ENCODE measurements at places on chromosomes 2 and 18.

DNA sequence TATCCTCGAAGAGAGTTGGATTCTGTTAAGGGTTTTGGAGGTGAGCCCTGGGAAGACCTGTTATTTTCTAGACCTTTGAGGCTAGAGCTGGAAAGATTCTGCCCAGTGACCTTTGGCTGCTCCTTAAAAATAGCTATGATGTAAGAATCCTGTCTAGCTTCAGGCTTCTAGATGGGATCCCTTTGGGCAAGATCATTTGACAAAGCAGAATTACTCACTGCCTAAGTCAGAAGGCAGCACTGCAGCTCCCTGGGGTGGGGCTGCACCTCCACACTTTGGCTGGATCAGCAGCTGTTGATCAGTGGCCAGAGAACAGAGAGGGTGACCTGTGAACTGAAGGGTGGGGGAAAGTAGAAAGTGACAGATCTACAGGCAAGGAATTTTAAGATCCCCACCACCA lies 103.8 kb downstream of the ASAP2 start:
- no peak for DNase-seq

- no peak for DNase-seq
These were observed 17.3 kb upstream of the LDLRAD4 start for GRCh38 chr18:13201292-13201691.

DNA sequence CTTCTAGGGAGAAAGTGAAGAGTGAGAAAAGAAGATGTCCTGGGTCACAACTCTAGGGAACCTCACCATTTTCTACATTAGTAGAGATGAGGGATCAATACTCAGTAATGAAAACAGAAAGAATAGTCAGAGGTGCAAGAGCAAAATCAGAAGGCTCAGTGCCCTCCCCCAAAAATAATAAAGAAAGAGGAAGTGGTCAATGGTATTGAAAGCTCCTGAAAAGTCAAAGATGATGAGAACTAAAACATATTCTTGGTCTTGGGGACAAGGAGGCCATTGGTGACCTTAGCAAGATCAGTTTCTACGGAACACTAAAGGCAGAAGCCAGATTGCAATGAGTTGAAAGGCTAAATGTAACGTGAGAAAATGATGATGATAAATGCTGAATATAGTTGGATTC lies 24.5 kb upstream of the MYO1B start:
- DNase-seq: no peak

DNA sequence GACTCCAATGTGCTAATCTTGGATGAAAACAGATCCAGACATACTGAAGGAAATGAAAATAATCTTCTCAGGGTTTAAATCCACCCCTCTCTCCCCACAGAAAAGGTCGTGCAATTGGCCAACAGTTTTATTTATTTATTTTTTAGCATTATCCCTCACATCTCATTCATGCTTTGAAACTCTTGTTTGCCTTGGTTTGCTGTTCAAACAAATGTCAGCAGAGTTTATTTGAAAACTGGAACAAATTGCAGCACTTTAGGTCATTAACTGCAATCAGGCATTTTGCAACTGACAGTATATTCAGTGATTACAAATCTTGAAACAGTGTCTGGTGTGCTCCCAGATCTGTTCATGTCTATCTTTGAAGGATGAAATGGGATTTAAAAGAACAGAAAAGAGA lies 220.6 kb downstream of the SLC4A10 start:
- DNase-seq: no peak

DNA sequence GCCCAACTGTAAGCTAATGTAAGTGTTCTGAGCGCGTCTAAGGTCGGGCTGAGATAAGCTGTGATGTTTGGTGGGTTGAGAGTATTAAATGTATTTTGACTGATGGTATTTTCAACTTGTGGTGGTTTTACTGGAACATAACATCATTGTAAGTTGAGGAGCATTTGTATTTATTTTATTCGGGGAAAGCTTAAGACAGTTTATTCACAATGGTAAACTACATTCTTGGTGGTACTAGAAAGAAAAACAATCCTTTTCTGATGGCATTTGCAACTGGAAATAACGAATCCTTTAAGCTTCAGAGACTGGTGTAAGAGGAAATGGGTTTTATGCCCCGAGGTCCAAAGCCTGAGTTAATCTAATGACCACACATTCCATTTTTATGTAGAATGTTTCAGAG lies 283.3 kb upstream of the NETO1 start:
- DNase-seq: no peak

- no peak for DNase-seq
These were observed 59.4 kb downstream of the STK39 start for GRCh38 chr2:168188002-168188401.

- DNase-seq: no peak
These were observed 25.1 kb upstream of the DPYSL5 start for GRCh38 chr2:26822877-26823276.

DNA sequence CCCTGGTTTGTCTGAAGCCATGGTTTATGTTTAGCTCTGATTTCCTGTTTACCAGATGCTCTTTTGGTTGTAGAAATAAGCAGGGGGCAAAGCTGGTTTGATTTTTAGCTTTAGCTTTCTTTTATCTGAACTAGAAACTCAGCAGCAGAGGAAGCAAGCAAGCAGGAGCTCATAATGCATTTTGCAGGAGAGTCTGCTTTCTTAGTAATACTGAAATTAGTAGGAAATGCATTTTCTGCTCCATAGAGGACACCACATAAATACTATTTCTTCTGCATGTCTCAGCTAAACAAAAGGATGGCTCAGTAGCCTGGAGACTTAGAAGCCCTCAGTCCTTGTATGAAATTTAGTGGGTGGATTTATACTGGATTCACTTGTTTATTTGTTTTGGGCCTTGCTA lies 23.1 kb downstream of the DGUOK start:
- no peak for DNase-seq

DNA sequence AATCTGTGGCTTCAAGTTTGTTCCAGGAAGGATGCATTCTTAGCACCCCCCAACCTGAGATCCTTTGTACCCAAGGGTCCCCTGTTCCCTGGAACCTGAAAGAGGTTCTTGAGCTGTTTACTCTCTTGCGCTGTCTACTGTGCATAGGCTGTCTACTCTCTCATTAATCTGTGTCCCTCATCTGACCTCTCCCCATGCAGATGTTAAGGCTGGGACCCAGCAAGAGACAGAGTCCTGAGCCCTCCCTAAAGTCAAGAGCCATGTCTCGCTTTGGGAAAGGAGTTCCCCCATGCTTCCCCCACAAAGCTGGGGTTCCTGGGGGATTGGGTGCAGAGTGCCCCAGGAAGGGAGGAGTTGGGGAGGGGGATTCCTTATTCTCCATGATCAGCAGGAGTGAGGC lies 312.9 kb downstream of the CYP26B1 start:
- no peak for DNase-seq

DNA sequence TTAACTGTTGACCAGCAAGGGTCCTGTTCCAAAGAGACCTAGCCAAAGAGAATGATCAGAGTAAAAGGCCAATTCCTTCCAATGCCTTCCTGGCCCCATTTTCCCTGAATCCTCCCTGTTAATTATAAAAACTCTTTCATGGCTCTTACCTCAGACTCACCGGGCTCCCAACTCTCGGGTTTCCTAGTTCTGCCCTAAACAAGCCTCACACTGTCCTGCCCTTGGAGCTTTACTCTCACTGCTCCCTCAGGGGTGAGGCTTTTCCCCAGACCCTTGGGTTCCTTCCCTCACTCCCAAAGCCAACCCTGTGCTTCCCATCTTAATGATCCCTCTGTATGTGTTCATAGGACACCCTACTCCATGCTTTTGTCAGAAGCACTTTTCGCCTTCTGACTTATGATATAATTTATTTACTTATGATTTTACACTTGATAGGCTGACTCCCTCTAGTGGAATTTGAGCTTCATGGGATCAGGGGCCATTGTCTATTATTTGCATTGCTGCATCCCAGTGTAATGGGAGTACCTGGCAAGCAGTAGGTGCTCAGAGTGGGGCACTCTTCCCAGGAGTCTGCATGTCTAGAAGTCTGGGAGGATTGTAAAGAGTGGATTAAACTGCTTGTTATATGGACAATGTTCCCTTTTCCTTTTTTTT lies 29.9 kb upstream of the ZNG1B start:
- no peak for DNase-seq

DNA sequence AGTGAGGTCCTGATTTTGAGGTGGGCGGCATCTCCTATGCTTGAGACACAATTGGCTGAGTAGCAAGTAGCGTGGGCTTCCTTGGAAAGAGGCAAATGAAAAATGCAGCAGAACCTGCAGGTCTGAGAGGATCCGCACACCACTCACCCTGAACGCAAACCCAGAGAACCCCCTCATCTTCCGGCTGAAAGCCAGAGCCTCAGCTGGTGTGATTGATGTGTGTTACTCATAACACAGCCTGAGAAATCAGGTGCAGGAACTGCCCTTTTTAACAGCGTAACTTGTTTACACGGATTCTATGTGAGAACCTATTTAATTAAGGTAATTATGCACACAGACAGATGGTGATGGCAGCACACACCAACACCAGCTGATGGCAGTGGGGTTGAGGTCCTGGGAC lies 123.4 kb downstream of the MRO start:
- no peak for DNase-seq

GRCh38 chr2:197705912-197706838 lies 1.0 kb downstream of the MARS2 start:
- no peak for DNase-seq

DNA sequence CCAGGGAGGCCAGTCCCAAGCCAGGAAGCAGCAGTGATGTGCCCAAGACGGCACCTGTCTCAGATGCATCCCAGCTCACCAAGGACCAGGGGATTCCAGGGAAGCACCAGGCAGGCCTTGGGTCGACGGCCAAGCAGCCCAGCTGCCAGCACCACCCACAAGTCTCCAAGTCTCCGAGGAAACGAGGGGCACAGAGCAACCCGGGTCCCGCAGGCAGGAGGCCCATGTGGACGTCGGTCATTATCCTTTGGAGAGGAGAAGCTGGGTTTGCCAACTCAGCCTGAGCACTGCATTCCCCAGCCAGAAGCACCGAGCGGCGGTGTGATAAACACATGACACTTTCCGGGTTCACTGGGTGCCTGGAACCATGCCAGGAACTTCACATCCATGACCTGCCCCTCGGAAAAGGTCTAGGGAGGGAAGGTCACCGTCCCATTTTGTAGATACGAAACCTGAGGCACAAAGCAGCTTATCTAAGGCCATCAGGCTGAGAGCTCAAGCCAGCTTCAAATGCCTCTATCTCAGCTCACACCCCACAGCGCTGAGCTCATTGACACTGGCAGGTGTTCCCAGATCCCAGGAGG lies 104.5 kb downstream of the ZNF516 start:
- no peak for DNase-seq

DNA sequence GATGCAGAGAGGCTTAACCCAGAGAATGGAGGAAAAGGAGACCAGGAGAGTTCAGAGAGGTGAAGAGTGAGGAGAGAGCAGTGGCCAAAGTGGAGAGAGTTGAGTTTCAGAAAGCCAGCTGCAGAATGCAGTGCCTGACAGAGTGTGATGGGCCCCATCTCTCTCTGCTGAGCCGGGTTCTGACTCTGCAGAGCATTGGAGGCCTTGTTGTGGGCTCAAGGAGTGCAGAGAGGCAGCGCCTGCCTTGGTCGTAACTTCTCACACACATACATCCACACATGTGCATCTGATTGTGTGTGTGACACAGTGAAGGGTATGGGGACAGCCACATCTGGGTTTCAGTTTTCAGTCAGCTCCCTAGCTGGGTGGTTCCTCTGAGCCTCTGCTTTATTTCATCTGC lies 58.8 kb downstream of the AGAP1 start:
- DNase-seq: no peak

DNA sequence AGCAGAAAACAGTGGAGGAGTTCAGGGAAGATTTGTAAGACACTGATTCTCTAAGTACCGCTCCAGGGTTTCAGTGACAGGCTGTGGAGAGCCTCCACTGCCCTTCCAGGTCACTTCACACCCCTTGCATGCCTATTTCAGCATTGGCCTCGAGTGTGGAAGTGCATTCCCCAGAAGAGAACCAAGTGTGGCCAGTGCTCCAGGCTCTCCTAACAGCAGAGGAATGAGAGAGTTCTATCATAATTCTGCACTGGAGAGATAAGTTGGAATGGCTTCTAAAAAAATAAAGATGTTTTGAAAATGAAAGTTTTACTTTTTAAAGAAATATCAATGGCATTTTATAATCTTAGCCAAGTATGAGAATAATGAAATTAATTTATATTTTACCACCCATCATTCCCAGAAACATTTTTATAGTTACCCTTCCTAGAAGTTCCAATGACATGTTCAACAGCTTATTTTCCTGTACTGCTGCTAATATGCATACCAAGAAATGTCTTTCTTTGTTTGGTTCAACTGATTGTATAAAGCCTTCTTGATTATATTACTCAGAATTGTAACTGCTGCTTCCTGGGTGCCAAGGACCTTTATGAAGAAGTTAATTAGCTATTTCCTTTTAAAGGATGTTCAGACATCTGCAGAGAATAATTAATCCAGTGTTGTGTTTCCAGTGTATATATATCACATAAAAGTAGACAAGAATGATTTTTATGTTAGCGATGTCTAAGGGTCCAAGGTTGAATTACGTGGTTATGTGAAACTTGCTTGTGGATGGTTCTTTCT lies 61.0 kb upstream of the SERPINE2 start:
- no peak for DNase-seq

- no peak for DNase-seq
These were observed 96.9 kb downstream of the SPP2 start for GRCh38 chr2:234147335-234147861.

- no peak for DNase-seq
These were observed 31.0 kb upstream of the KCNF1 start for GRCh38 chr2:10880586-10881321.

- DNase-seq: no peak
These were observed 261.8 kb downstream of the SPAG16 start for GRCh38 chr2:213545964-213546475.

DNA sequence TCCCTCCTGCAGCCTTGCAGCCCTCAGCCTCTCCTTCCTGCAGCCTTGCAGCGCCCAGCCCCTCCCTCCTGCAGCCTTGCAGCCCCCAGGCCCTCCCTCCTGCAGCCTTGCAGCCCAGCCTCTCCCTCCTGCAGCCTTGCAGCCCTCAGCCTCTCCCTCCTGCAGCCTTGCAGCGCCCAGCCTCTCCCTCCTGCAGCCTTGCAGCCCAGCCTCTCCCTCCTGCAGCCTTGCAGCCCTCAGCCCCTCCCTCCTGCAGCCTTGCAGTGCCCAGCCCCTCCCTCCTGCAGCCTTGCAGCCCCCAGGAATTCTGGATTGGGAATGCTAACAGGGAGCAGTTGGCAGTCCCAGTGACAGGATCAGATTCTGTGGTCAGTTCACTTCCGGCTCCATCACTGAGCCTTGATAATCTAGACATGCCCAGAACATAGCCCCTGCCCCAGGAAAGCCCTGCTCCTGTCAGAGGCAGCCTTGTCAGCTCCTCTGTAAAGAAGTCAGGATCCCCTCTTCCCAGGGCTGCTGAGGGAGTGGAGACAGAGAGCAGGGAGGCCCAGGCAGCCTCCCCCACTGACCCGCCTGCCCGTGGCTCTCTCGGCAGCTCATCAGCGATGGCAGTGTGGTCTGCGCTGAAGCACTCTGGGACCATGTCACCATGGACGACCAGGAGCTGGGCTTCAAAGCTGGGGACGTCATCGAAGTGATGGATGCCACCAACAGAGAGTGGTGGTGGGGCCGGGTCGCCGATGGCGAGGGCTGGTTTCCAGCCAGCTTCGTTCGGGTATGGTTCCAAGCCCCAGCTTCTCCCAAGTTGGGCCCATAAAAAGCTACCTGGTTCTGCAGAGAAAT lies 54.8 kb downstream of the FAM168B start:
- no peak for DNase-seq

GRCh38 chr2:235508371-235509160 lies 14.7 kb downstream of the AGAP1 start:
- no peak for DNase-seq
